ENCODE measurements at places on chromosomes 2 and 18.
A peak's percentile ranks its signal among the peaks of the same experiment; 100 is the strongest.

DNA sequence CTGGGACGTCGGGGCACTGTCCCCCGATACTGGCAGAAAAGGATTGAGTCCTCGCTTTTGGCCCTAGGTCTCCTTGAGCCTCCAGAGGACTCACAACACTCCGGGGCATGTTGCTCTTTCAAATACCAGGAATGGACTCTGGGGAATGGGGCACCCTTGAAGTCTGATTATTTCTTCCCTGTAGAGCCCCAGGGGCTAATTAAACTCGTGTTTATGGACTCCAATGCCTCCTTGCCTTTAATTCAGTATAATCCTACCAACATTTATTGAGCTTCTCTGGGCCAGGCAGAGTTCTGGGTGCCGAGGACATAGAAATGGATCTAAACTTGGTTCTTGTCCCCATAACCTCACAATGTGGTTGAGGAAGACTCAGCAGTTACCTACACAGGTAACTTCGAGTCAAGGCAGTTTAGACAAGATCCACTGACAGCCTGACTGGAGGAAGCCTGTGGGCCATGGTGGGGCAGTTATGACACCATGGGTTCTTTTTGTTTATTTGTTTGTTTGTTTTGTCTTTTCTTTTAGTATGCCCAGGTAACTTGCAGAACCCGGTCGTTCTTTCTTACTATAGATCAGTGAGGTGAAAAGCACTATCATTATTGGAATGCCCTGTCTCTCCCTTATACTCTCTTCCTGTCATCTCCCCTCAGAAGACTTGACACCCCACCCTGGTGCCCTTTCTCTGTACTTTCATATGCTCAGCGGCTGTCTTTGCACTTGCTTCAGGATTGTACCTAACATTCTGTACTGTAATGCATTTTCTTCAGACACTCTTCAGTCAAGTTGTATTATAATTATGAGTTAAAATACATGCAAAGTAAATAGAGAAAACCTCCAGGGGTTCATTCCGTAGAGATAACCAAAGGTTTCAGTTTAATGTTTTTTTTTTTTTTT lies 3.2 kb downstream of the CFLAR start:
- no peak for DNase-seq

GRCh38 chr2:190664240-190664639 lies 15.4 kb downstream of the NAB1 start:
- DNase-seq = no peak

GRCh38 chr2:199228887-199229819 lies 228.6 kb downstream of the SATB2 start:
- peak; percentile 38 for DNase-seq

DNA sequence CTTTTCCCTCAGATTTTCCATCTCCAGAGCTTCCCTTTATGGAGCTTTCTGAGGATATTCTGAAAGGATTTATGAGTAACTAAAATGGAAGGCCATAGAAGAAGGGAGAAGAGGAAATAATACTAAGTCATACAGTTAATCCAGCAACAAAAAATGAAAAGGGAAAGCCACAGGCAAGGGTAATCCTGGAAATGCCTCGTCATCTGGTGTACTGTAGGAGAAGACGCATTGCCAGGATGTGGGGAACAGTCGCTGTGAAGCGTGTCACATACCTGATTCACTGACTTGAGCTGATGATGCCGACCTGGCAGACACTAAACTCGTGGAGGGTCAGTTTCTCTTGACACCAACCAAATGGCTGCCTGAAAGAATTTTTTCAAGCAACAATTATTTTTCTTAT lies 34.7 kb upstream of the ALPP start:
- no peak for DNase-seq

DNA sequence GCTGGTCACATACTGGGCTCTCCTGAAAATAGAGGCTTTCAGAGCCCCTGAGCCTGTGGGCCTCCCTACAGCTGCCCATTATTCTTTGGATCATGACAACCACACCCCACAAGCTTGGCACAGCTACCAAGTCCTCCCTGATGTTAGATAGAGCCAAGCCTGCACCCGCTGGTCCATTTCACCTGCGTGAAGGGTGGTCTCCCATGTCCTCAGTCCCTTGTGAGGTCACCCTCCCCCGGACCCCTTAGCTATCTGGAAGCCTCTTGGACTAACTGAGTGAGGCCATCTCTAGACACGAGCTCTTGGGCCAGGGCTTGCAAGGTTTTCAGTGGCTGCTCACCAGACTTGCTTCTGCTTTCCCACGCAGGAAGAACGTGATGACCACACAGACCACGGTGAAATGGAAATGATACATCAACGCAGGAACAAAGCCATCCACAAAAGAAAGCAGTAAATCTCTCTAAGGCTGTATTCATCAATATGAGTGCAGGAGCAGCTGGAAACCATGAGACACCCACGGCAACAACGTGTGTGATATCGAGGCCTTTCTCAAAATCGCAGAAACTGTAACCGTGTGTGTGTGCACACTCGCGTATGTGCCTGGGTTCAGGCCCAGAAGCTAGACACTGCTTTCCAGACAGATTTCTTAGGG lies 10.1 kb upstream of the MAL start:
- DNase-seq = no peak

GRCh38 chr2:212713681-212714080 lies 175.1 kb upstream of the ERBB4 start:
- DNase-seq = no peak

DNA sequence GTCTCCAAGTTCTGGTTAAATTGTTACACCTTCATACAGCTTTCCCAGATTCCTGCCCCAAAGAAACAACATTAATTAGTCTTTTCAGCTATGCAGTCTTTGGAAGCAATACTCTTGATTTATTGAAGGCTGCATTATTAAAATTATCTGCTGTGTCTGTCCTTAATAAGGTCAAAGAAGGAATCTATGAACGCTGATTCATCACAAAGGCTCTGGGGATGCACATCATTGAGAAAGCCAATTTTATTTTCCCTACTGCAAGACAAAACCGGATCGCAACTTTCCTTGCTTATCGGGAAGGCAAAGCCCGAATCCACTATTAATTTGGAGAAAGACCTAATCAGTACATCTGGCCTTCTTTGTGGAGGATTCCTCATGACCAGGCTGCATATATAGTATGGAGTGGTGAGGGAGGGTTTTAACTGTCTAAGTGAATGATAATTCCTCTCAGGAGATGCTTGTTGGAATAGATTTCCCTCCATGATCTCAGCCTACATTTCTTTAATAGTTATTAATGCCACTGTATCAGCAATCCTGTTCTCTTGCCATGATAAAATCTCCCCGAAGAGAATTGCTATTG lies 224.6 kb downstream of the PIK3C3 start:
- no peak for DNase-seq

DNA sequence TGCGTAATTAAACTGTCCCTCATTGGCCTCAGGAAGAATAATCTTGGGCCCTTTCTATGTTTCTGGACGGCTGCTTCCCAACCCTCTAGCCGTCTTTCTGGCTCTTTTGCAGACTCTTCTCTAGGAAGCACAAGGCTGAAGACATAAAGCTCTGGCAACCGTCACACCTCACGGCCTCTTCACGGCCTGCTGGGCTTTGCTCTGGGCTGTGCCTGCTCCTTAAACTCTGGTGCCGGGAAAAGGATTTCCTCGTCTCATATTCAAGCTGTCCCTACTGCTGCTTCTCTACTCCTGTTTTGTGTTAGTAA lies 36.0 kb upstream of the WIPF1 start:
- no peak for DNase-seq

DNA sequence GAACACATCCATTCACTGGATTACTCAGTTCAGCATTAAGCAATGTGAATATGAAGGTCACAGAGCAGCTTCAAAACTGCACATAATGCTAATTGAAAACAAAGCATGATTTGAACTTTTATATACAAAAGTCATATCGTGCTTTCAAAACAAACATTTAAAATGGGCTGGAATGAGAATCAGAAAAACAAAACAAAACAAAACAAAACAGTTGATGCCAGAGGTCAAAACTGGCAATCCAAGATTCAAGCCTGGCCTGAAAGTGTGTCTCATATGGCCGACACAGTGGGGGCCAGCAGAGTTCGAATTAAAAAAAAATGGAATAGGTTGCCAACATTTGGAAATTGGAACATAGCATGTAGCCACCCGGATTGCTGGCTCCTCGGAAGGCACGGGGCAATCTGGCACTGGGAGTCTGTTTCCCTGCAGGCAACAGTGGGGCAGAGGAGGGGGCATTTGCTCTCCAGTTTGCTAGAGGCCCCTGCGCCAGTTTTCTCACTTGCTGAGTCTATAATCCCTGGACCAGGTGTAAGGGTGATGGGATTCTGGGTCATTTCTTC lies 294.4 kb downstream of the ZNF521 start:
- no peak for DNase-seq

GRCh38 chr2:105856581-105856980 lies 111.9 kb downstream of the NCK2 start:
- DNase-seq = no peak

DNA sequence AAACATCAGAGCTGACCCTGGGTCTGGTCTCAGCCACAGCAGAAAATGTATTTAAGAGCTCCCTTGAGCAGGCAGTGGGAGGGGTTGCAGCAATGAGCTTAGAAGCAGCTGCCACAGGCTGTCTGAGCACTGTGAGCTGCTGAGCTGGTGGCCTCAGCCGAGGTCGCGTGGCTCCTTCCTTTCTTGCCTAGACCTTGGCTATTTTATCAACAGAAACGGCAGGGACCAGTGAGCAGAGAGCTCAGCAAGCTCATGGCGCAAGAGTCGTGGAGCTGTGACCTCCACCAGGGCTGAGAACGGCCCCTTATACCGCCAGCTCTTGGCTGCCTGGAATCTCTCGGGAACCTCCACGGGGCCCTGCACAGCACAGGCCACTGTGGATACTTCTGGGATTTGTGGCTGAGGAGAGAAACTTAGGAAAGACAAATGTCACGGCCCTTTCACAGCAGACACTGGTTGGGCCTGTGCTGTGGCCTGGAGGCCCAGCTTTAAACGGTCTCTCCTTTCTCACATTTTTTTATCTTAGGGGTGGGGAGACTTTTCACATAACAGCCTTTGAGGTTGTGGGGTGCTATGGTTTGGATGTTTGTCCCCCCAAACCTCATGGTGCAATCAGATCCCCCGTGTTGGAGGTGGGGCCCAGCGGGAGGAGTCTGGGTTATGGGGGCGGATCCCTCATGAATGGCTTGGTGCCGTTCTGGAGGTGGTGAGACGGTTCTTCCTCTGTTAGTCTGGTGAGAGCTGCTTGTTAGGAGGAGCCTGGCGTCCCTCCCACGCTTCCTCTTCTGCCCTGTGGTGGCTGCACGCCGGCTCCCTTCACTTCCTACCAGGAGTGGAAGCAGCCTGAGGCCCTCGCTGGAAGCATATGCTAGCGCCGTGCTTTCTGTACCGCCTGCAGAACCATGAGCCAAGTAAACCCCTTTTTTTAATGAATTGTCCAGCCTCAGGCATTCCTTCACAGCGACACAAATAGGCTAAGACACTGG lies 1.7 kb downstream of the ALLC start:
- DNase-seq = no peak

DNA sequence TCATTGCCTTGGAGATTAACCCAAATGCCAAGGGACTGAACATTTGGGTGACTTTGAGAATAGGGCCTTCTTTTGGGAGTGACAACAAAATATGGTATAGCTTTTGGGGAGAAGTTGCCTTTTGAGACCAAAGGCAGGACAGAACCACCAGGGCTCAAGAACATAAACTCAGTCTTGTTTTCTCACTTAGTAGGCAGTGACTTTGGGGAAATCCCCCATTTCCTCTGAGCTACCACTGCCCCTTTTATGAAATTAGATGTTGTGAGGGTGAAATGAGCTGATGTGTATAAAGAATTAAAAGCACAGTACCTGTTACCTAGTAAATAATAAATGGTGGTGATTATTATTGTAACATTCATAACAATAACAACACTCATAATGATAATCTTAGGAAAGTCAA lies 36.5 kb downstream of the GPD2 start:
- no peak for DNase-seq

- no peak for DNase-seq
These were observed 78.9 kb downstream of the NRXN1 start for GRCh38 chr2:50953021-50953420.

- DNase-seq = no peak
These were observed 55.9 kb downstream of the CACNB4 start for GRCh38 chr2:152042636-152043615.

DNA sequence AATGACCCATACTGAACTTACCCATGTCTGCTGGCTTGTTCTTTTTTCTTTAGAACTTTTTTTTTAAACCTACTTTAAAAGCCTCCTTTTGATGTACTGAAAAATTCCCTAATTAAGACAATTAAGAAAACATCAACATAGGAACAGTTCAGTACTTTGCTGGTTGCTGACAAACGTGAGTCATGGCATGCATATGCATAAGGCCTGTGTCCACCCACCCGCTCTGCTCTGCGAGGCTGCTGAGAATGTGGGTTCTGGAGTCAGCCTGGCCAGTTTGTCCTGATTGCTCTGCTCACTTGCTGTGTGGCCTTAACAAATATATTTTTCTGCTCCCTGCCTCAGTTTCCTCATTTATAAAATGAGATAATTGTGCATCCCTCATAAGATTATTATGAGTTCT lies 27.3 kb downstream of the LAMA3 start:
- no peak for DNase-seq

DNA sequence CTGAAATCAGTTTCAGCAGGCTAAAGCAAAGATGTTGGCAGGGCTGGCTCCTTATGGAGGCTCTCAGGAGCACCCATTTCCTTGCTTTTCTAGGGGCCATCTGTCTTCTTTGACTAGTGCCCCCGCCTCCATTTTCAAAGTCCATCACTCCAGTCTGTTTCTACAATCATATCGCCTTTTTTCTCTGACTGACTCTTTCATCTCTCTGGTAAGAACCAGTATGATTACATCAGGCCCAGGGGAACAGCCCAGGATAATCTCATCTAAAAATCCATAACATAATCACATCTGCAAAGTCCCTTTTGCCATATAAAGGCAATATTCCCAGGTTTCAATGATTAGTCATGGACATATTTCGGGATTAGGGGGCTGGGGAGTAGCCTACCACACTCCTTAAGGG lies 57.0 kb downstream of the CUL3 start:
- DNase-seq = no peak

DNA sequence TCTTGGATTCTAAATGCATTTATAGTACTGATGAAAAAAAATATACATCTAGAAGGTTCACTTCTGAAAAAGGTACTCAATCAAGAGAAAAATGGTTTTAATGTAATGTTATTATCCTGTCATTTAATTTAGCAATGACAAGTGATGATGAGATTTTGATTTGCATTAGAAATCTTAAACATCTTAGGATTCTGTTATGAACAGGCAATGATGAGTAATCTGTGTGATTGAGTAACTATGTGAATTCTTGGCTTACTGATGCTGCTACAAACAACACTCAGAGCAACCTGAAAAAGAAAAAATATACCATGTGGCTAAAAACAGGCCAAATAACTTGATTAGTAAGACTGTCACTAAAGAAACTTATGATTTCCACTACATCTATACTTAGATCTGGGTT lies 30.1 kb downstream of the RBKS start:
- DNase-seq = no peak

- DNase-seq = no peak
These were observed 116.5 kb downstream of the ZNF407 start for GRCh38 chr18:74714120-74714519.

- no peak for DNase-seq
These were observed 368.4 kb downstream of the EN1 start for GRCh38 chr2:118479020-118479419.

DNA sequence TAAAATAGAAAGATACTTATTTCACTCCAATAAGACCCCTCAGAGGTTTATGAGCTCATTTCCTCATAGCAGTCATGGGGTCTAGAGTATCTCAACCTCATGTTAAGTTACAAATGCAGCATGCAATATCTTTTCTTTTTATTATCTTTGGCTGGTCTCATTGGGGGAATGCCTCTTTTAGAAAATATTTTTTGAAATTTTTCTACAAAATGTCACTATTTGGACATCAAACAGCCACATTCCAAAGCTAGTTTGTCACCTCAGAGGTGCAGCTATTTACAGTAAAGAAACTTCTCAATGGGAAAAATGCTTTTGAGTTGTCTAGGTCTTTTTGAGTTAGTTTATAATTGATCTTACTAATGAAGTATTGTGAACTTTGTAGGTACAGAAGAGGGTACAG lies 370.7 kb upstream of the LRATD1 start:
- no peak for DNase-seq

All from GOT3 (cell line).